ENCODE measurements at places on chromosomes 12 and 14.

- DNase-seq = no peak
These were observed 30.9 kb upstream of the IRF2BPL start for GRCh38 chr14:77059276-77059915.

GRCh38 chr14:88682495-88683114 is 110.1 kb downstream of the EML5 start:
- no peak for DNase-seq

DNA sequence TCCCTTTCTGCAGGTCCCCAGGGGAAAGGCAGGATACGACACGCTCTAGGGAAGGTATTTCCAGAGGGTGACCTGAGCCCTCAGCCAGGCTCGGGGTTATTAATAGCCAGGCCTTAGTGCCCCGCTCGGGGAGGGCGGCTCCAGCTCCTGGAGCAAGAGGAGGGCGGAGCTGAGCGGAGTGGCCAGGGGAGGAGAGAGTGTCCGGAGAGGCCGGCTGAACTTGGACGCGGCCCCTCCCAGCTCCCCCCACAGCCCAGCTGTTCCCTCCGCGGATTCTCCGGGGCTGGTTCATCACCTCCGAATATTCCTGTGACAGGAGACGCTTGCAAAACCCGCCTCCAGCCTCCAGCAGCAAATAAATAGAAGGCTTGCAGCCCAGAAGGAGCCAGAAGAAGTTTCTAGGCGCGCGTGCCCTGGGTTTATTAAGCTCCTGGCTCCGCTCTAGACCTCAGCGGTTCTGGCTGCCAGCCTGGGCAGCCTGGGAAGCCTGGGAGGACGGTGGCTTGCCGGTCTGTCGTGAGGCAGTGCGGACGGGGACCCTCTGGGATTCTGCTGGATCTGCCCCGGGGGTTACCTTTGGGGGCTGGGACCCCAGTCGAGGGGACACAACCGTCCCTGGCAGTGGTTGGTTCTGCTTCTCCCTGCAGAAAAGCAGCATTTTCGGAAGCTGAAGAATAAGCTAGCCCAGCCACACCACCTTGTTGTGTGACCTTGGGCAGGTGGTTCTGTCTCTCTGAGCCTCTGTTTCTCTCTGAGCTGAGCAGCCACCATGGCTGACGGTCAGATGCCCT is at the start of gene HSPB8:
Gene HSPB8, plus strand, starts transcription at position 388 of the 791 bp plus-strand sequence. Its CDS starts 382 bp downstream, at position 770.
- no peak for DNase-seq

DNA sequence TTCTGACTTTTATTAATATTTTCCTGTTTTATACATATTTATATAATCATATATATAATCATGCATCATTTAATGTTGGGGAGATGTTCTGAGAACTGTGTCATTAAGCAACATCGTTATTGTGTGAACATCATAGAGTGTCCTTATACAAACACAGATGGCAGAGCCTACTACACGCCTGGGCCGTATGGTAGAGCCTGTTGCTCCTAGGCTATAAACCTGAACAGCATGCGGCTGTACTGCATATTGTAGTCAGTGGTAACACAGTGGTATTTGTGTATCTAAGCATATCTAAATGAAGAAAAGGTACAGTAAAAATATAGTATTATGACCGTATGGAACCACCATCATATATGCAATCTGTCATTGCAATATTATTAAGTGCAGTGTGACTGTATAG is 44.7 kb upstream of the BCL7A start:
- DNase-seq = no peak

DNA sequence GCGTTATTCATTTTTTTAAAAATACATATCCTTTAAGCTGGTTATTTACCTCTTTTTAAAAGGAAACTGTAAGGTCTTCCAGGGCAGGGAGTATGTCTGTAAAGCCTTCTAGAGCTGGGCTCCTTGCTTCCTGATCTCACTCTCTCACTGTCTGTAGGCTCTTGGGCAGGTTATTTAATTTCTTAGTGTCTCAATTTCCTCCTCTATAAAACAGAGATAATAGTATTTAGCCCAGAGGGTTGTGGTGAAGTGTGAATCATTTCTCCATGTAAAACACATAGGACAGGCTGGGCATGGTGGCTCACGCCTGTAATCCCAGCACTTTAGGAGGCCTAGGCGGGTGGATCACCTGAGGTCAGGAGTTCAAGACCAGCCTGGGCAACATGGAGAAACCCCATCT is 25.9 kb upstream of the LTA4H start:
- DNase-seq = no peak

GRCh38 chr12:48451372-48451771 is 21.0 kb upstream of the ANP32D start:
- no peak for DNase-seq

- DNase-seq = no peak
These were observed 177.6 kb downstream of the CALM1 start for GRCh38 chr14:90574188-90575131.

DNA sequence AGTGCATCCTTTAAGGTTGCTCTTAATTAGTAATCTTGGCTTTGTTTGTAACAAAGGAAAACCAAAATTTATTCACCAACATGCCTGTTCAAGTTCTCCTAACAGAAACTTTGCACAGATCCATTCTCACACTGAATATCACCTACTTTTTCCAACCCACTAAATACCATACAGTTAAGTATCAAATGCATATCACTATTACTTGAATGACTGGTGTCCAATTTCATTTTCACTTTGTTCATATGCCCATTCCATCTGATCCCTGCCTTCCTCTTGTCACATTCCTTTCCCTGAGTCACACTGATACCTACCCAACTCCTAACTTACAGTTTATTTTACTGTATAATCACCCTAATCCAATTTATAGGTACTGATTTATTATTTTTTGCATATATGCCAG is 286.4 kb downstream of the NELL2 start:
- DNase-seq = no peak

DNA sequence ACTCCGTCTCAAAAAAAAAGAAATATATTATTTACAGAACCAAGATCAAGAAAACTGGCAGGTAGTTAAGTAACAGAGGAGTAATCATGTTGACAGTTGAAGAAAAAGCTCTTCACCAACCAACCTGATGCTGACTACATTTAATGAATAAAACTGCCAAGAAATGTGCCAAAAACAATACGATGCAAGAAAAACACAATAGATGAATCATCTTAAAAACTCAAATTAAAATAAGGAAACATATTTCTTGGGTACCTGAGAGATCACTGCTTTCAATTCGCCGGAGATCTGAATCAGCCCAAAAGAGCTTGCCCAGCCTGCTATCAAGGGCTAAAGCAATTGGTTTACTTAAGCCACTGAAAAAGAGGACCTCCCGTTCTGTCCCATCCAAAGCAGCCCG is 76.4 kb downstream of the BCL2L14 start:
- no peak for DNase-seq

- DNase-seq = no peak
These were observed 18.7 kb downstream of the NPC2 start for GRCh38 chr14:74474376-74474775.

DNA sequence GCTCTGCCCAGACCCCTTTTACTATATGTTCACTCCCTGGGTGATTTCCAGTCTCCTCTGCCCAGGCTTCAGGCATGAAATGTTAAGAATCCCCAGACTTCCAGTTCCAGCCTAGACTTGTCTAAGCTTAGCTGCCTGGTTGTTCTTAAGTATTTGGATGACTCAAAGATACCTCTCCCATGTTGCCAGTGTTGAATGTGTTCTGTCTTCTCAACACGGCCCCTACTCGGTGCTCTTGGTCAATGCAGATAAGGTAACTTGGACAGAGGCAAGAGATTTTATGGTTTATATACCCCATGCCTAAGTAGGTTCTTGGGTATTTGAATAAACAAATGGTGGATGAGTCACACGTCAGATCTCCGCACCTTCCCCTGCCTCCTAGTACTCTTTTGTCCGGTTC is 13.6 kb downstream of the PIWIL1 start:
- DNase-seq = no peak

- peak; percentile 39 for DNase-seq
These were observed 8.1 kb upstream of the GLTP start for GRCh38 chr12:109888179-109889020.
